ENCODE measurements at places on chromosomes 2 and 18.

DNA sequence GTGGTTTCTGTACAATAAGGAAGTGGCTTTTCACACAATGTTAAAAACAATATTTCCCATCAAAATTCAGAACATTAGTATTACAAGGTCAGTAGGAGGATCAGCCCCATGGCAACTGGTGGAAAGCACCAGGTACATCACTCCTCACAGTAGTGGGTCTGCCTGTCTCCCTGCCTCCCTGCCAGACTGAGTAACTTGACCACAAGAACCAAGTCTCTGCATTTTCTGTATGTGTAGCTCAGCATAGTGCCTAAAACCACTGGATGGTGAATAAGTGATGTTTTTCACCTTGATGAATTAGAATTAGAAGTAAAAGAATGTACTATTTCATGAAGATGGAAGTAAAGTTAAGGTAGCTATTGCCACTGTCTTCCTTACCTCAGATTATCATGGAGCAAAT lies 4.1 kb upstream of the WDR7 start:
- DNase-seq: no peak

DNA sequence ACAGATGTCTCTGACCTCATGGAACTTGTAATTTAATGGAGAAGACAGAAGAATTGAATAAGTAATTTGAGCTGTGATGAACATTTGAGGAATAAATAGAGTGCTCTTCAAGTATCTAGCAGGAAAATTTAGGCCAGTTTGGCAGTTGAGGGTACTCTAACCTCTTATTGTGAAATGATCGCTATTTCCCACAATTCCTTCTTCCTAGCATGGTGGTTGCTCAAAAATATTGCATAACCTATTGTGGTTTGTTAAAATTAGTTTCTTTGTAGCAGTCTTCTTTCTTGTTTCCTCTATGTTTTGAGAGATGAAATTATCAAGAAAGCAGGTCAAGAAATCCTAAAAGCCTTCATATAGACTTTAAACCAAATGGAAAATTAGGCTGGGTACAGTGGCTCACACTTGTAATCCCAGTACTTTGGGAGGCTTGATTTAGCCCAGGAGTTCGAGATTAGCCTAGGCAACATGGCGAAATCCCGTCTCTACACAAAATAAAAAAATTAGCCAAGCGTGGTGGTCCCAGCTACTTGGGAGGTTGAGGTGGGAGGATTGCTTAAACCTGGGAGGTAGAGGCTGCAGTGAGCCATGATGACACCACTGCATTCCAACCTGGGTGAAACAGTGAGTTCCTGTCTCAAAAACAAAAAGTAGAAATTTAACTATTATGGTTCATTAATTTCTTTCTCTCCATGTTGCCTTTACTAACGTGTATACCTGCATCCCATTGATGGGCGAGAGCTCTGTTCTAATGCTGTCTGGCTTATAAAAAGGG lies 58.7 kb downstream of the RBKS start:
- DNase-seq: no peak

DNA sequence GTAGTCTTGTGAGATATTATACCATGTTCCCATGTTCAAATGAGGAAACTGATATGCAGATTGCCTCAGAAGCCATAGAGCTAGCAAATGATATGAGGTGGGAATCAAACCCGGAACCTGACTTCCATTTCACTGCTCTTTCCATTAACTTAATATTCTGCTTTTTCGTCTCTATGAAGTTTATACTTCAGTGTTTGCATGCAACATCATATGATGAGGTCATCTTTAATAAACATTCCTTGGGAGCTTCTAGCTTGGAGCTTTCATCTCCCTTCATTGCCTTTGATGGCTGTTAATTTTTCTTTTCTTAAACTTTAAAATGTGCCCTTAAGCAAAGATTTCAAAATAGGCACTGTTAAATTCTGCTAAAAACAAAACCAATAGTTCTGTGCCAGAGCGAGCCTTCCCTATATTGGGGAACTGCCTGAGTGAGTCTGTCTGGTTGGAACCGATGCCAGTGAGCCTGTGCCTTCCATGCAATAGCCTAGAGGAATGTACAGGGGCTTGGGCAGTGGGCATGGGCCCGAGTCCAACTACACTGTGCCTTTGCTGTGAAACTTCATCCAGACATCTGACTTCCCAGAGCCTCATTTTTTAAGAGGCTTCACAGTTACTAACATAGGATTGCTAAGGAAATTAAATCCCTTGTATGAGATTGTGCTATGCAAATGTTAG lies 91.1 kb upstream of the TMEM200C start:
- DNase-seq: no peak

DNA sequence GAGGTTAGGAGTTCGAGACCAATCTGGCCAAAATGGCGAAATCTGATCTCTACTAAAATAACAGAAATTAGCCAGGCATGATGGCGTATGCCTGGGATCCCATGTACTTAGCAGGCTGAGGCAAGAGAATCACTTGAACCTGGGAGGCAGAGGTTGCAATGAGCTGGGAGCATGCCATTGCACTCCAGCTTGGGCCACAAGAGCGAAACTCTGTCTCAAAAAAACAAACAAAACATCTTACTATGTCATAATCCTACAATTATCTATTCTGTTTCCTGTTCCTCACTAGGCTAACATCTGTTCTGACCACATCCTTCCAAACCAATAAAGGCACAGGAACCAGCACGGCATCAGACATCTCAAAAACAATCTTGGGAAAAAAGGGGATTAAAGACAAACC lies 361.8 kb upstream of the UBE2E3 start:
- no peak for DNase-seq

DNA sequence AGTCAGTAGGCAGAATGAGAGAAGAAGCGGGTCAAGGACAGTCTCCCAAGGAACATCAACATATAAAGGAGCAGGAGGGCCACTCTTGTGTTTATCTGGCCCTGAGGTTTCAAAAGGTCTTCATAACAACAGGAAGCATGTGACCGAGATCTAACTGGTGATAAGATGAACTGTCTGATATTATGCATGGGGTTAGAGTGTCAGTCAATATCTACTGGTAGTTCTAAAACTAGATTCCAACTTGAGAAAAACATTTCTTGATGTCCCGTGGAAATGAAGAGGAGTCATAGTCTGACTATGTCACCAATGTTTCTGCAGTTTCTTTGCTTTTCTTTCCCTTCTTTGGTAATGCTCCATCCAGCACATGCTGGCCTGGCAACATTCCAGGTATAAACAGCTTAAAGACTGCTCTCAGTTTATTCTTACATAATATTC lies 77.5 kb upstream of the ITPRID2 start:
- DNase-seq: no peak

- DNase-seq: no peak
These were observed 325.9 kb downstream of the AKAIN1 start for GRCh38 chr18:4871197-4871596.

GRCh38 chr18:27970321-27970720 lies 206.6 kb downstream of the CDH2 start:
- DNase-seq: no peak

DNA sequence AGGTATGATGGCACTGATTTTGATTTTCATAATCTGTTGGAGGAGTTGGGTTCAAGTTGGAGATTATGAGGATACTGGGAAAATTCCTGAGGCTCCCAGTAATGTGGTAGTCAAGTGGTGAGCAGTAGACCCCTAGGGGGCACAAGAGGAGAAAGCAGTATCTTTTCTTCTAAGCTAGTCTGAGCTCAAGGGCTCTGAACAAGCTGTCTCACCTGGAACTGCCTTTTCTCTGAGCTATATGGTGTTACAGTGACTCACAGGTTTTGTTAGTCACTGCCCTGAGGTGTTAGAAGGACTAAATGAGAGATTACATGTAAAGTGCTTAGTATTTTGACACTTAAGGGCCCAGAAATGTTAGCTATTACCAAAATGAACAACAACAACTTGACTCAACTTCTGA lies 42.2 kb downstream of the CD302 start:
- no peak for DNase-seq

DNA sequence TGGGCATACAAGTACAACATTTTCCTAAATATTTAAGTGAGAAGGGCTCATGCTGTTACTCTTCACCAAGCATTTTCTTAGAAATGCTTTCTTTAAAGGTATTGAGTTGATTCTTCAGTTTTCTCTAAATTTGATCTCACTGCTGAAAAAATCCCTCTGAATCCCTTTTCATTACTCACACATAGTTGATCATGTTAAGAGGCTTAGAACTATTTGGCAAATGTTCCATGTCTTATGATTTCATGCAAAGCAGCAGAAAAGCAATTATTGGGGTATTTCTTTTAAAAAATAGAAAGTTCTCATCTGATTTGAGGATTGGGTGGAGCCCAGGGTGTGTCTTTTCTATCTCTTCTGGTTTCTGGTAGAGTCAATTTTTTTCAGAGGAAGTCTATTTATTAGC lies 1079.8 kb upstream of the ZEB2 start:
- no peak for DNase-seq

- no peak for DNase-seq
These were observed 119.0 kb upstream of the ZFP36L2 start for GRCh38 chr2:43345391-43345813.

All from right renal cortex interstitium (tissue), 3 donors.